ENCODE measurements at places on chromosomes 5 and 9.

DNA sequence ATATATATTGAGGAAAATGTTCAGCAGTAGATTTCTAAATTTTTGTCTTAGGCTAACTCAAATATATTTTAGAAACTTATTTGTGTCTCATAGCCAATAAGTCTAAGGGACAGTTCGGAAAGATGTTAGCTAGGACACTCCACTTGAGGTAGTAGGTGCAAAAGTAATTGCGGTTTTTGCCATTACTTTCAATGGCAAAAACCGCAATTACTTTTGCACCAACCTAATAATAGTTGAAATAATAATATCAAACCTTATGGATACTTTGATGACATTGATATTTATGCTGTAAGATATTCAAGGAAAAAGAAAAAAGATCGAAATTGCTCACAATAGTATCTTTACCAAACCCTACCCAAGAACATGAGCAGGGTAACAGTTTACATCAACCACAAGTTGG is 555.5 kb upstream of the ST8SIA4 start:
- DNase-seq = no peak

DNA sequence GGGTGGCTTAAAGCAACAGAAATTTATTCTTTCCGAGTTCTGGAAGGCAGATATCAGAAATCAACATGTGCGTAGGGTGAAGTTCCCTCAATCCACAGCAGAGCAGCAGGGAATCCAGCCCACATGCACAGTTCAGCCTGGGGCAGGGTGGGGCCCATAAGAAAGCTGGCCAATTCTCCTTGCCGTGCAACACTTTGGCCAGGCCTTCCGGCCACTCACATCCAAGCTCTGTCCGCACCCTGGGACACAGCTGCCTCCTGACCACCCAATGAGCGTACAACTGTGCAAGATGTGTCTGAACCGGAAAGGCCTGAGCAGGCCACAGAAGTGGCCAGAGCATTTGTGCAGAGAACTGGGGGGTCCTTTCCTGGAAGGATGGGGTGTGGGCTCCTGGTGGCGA is 274.9 kb downstream of the GADD45G start:
- DNase-seq = no peak

GRCh38 chr5:89106480-89106879 is 223.5 kb upstream of the MEF2C start:
- no peak for DNase-seq

DNA sequence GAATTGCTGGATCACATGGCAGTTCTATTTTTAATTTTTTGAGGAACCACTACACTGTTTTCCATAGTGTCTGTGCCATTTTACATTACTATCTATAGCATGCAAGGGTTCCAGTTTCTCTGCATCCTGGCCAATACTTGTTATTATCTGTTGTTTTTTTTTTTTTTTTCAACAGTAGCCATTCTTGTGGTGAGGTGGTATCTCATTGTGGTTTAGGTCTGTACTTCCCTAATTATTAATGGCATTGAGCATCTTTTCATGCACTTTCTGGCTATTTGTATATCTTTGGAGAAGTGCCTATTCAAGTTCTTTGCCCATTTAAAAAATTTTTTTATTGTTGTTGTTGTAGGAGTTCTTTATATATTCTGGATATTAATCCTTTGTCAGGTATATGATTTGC is 97.7 kb downstream of the GDNF start:
- DNase-seq = no peak

DNA sequence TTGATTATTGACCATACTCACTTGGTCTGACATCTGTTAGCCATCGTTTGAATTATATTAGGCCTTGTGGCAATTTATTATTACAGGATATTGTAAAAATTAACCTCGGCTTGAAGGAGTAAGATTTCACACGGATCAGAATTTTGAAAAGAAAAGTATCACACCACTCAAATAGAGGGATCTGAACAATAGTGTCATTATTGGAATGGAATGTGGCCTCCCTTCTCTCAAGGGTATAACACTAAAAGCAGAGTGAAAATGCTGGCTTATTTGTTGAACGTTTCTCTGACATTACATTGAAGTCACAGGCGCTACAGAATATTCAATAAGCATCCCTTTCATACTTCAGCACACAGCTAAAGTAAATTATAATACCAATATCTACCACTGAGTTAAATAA is 509.3 kb downstream of the CTNND2 start:
- no peak for DNase-seq

Data from HFFc6 (cell line).